ENCODE measurements at places on chromosomes 2 and 18.

- DNase-seq: no peak
These were observed 30.3 kb upstream of the SEC11C start for GRCh38 chr18:59109375-59109774.

DNA sequence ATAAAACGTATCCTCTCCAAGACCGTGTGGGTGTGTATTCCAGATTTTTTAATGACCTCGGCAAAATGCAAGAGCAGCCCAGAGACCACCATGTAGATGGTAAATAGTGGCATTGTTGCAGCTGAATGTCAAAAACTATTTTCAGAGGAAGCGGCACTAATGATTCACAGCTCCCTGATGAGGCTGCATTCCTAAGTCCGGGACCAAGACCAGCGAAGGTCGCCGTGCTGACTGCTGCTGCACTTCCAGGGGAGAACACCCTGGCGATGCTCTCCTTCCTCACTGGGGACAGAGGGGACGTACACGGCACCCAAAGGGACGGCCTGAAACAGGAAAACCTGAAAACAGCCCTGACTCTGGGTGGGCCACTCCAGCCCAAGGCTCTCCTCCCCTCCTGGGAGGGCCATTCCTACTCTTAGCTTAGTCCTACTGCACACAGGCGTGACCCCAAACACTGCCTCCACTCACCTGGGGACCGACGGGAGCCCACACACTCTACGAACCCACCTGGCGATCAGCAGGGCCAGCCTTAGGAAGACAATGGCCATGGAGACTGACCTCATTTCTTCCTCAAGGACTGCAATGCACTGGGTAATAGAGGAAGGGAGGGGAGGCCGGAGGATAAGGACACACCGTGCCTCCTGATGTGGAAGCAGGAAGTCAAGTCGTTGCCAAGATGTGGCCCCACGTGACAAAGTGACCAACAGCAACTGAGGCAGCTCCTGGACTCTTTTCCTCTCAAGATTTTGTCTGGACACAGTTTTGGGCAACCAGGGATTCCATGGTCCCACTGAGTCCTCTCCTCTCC lies 82.8 kb downstream of the ZNF516 start:
- DNase-seq: no peak

DNA sequence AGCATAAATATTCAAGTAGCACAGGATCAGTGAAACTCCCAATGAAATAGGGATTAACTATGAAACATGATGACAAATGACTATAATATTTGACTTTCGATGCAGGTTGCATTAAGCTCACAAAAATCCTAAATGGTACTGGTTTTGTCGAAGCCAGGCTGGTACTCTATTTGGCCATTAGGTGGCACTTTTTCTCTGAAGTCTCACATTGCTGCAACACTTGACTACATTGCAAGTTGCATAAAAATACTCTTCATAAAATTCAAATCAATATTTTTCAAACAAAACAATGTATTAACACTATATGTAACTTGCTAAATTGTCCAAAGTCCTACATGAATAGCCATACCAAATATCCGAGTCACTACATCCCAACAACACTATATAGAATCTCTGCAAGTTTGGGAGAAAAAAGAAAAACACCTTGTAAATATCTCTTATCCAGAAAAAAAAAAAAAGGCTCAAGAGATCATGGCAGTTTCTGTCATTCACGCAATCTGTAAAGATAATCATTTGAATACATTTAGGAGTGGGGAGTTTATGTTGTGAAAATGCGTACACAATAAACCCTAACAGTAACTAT lies 9.5 kb downstream of the RTTN start:
- peak; percentile 71 for DNase-seq

DNA sequence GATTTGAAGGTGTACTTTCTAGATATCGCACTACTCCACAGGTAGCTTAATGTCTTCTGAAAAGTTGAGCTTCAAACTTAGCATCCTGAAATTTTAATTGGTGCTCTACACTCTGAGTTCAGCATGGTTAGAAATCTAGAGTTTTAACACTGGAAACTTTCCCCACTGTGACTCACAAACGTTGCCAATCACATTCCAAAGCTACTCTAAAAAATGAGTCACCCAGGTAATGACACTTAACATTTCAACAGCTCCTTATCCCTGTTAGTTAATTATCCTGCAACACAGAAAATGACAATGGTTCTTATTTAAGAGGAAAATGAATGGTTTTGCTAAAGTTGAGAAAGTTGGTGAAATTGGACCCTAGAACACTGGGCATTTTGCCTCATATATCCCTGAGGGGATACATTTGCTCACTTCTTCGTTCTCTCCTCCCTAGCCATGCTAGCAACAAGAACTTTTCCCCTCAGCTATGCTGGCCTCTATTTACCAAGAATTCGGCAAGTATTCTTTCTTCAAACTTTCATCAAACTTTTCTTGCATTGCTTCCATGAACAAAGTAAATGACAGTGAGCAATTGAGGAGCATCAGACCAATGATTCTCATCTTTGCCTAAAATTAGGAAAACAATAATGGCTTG lies 1024.1 kb upstream of the KLHL29 start:
- no peak for DNase-seq

GRCh38 chr2:228545748-228546145 lies 364.3 kb upstream of the SPHKAP start:
- DNase-seq: no peak

GRCh38 chr18:22424565-22424963 lies 6.8 kb upstream of the CTAGE1 start:
- DNase-seq: no peak

DNA sequence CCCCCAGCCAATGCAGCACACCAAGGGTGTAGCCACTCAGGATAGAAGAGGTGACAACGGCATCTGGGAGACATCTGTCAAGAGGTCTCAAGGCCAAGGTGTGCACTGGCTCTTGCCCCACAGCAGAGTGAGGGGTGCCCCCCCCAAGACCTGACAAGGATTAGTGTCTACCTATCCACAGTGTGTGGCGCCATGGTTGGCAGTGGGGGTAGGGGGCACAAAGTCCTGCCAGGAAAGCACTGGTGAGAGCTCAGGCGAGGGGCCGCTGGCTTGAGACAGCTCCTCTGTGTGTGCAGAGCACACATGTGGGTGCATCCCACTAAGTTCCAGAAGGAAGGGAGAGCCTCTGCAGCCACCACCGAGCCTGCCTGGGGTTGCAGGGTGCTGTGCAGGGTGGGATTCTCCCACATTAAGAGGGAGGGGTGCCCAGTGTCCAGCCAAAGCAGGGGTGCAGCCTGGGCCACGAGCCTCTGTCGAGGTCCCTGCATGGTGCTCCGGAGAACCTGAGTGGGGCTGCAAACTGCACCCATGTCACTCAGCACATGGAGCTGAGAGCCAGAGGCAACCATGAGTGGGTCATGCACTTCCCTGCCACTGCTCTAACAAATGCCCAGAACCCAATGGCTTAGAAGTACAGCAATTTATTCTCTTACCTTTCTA lies 311.2 kb upstream of the HDAC4 start:
- DNase-seq: no peak

GRCh38 chr2:123080331-123080730 lies 944.8 kb upstream of the CNTNAP5 start:
- DNase-seq: no peak

DNA sequence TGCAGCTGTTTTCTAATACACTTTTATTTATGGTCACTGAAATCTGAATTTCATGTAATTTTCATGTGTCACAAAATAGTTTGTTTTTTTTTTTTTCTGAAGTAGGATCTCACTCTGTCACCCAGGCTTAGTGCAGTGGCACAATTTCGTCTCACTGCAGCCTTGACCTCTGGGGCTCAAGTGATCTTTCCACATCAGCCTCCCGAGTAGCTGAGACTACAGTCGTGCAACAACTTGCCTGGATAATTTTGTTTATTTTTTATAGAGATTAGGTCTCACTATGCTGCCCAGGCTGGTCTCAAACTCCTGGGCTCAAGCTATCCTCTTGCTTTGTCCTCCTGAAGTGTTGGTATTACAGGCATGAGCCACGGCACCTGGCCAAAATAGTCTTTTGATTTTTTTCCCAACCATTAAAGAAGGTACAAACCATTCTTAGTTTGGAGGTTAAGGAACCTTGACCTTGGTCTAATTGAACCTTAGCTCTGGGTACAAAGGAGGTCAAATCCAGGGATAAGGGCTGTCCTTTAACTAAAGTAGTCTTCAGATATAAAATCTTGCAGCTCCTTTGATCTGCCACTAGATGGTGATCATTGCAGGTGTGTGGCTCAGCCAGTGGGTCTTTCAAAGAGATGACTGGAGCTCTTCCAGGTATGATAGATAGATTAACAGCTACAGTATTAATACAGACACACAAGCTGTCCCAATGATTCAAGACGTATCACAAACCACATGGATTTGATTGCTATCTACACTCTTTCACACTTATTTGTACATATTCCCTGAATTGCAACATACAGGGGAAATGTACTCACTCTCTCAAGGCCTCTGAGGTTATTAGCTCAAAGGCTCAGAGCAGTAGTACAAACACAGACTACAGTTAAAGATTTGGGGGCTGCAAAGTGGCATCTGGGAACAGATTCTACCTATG lies 4.7 kb upstream of the KRCC1 start:
- DNase-seq: peak; percentile 62

DNA sequence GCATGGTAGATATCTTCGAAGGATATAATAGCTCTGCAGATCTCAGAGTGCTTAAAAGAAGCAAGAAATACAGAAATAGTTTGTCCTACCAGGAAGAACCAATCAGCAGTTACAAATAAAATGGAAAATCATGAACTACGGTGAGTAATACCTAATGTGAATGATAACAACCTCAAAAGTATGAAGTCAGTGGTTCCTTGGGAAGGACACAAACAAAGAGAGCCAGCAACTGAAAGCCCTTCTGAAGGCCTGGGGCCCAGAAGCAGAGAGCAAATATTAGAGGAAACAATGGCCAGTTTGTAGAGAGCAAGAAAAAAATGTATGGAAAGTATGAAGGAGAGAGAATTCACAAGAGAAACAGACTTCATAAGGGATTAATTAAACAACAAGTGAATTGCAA lies 226.8 kb upstream of the CHST9 start:
- DNase-seq: no peak

DNA sequence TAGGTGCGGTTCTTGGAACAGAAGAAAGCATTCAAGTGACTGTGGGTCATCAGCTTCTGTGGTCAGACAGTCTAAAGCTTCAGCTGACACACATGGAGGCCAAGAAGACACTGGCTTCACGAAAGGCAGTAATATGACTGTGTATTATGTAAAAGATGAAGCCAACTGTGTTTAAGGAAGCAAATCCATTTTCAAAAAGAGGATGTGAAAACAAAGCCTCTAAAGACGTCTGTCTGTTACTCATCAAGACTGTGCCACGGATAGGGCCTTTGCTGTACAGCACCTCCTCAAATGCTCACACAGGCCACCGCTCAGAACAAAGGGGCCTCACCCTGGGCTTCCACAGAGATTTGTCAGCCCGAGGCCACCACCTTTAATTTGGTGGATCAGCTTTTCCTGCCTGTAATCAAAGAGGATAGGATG lies 21.1 kb upstream of the TMEM163 start:
- no peak for DNase-seq

- no peak for DNase-seq
These were observed 127.9 kb downstream of the AGAP1 start for GRCh38 chr2:235621736-235622135.

- DNase-seq: no peak
These were observed 81.6 kb upstream of the CYRIA start for GRCh38 chr2:16747257-16747656.

GRCh38 chr2:15116830-15117229 lies 444.3 kb downstream of the NBAS start:
- no peak for DNase-seq

- DNase-seq: no peak
These were observed 61.9 kb upstream of the BZW1 start for GRCh38 chr2:200749631-200750322.

GRCh38 chr2:39484620-39485495 lies 47.8 kb upstream of the MAP4K3 start:
- DNase-seq: no peak

DNA sequence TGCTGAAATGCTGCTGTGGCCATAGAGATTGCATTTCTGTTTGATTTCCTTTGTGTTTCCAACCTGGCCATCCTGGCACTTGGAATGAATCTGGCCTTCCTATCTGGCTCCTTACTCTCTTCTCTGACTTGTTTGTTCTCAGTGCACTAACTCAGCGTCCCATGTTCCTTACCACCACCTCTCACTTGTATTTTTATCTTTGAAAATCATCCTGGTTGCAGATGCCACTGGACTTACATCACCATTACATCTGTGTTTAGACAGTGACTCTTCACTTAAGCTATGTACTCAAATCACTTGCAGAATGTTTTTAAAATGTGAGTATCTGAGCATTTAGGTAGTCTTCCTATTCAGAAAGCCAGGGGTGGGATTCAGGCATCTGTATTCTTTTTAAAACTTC lies 239.5 kb downstream of the WDR7 start:
- DNase-seq: no peak

- no peak for DNase-seq
These were observed 6.9 kb upstream of the ANXA4 start for GRCh38 chr2:69734854-69735544.

DNA sequence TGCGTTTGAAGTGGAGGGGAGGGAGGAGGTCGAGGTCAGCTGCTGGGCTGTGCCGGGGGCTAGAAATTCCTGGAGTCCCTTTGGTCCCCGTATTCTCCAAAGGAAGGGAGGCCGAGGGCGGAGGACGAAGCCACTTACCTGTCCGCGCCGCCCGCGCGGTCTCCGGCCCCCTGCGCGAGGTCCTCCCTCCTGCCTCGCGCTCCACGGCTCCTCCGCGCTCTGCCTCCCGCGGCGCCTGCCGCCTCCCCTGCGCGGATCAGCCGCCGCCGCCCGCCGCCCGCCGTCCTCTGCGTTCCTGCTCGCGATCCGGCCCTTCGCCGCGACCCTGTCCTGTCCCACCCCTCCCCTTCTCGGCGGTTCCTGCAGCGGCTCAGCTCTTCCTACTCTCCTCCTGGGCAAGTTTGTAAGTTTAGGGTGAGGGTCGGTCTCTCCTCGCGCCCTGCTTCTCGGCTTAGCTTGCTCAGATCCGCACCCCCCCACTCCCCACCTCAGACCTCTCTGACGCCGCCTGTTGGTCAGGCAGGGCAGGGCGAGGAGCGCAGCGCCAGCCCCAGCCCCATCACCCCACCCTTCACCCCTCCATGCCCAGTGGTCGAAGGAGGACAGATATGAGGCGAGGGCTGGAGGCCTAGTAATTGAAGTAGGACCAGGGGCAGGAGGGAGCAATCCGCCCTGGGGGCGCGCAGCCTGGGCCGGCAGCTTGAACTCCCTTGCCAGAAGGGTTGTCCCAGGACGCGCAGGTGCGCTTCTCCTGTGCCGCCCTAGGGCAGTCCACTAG lies 9.7 kb upstream of the SKOR2 start:
- DNase-seq: no peak

DNA sequence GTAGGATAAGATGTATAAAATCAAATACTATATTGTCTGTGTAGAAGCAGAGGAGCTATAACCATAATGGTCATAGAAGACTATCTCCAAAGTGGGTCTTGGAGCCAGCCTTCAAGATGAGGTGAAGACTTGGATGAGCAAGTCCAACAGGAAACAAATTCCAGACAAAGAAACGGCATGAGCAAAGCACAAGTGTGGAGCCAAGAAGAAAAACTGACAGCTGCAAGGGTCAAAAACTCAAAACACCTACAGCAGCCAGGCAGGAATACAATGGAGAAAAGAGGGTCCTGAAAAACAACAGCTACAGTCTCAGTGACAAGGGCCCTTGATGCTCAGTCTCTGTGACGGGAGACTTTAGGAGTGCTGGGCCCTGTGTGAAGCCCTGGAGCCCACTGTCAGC lies 102.4 kb downstream of the STK39 start:
- no peak for DNase-seq

GRCh38 chr2:22634167-22634566 lies 750.8 kb upstream of the KLHL29 start:
- no peak for DNase-seq

Data from midbrain (tissue), 1 donor.